Right ventricle myocardium inferior (tissue), 1 donor: ENCODE measurements at places on chromosomes 16 and 17. TPM values are rescaled to one million over a fixed set of nuclear protein-coding genes. Genes with fewer than 3 reads are reported as not detected.

- no peak for DNase-seq
Observed at GRCh38 chr16:49019081-49019633, 262.5 kb downstream of the CBLN1 start.

- no peak for DNase-seq
Observed at GRCh38 chr16:22843856-22844255, 29.9 kb downstream of the HS3ST2 start.

- DNase-seq = peak; percentile 87
Observed at GRCh38 chr17:28726226-28726626, at the start of gene TLCD1. TSS of gene TLCD1 (minus strand) at chr17:28726233. CDS start at chr17:28726097, 136 bp downstream.

DNA sequence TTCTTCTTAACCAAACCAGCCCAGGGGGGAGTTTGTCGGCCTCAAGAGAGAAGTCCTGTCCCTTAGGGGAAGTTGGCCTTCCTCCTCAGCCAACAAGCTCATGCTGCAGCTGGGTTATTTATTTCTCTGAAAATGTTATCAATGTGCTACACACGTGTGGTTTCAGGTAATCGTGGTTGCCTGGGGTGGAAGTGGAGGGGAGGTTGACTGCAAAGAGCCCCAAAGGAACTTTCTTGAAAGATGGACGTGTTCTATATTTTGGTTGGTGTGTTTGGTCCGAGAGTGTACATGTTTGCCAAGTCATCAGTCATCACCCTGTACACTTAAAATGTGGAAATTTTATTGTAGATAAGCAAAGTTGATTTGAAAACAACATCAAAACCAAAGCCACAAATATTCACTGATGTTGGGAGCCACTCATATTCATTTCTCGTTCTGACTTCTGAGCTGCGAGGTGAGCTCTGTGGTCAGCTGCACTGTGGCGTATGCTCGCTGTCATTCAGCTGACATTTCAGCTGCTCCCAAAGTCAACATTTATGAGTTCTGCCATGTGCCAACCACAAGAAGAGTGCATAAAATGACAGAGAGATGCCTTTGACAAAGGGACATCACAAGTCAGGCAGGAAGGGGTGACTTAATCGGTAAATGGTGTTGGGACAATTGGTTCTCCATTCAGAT is 26.5 kb upstream of the ADGRG1 start:
- DNase-seq = no peak

GRCh38 chr17:1959871-1960544 is 65.1 kb downstream of the RTN4RL1 start:
- no peak for DNase-seq

JPH3 gene
- total RNA-seq = not detected

ADAD2 gene
- total RNA-seq = not detected

PHF12 gene
- 18.3 TPM for total RNA-seq

CORO7 gene
- 11.6 TPM for total RNA-seq

ZNF19 gene
- 1.9 TPM for total RNA-seq

VMO1 gene
- total RNA-seq = 0.70 TPM
